ENCODE measurements at places on chromosomes 5 and 9.

DNA sequence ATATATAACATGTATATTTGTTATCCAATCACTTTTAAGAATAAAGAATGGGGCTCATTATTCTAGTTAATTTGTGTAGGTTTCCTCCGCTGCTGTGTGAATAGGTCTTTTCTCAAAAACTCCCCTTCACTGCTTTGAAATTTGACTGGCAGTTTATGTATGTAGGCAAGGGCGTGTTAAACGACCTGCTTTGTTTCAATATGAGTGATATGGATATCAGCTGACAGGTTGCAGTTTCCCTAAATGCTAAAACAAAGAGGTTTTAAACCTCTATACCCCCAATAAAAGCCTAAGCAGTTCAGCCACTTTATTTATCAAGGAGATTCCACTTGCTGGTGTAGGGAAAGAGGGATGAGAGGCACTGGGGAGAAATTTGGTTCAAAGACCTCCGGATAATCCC lies 159.6 kb downstream of the TMEM167A start:
- no peak for DNase-seq

DNA sequence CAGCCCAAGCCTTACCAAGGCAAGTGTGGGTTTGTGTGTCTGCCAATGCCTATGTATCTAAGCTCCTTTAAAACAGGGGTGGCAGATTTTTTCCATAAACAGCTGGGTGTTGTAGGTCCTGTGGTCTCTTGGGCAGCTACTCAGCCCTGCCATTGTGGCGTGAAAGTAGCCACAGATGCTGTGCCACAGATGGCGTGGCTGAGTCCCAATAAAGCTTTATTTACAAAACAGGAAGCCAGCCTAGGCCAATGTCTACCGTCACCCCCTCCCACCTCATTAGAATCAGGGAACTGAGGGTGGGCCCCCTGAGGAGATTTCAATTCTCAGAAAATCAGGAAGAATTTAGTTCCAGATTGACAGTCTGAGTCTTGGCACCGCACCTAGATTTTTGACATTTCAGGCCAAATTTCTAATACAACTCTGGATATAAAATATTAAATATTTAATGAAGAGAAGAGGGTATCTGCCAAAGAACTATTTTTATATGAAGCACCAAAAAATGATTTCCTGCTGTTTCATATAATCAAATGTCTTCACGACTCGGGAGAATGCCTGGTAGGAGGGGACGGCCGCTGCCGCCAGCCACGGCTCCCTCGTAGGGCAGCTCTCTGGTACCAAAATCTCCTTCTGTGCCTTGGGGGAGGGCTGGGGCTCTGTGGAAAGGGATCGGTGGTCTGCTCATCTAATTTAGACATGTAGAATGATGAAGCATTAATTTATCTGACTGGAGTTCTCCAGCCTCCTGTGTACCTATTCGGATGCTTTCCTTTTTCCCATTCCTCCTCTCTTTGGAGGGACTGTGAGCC lies 420.9 kb downstream of the IRX2 start:
- no peak for DNase-seq

GRCh38 chr9:16884373-16884772 lies 13.9 kb upstream of the BNC2 start:
- no peak for DNase-seq

DNA sequence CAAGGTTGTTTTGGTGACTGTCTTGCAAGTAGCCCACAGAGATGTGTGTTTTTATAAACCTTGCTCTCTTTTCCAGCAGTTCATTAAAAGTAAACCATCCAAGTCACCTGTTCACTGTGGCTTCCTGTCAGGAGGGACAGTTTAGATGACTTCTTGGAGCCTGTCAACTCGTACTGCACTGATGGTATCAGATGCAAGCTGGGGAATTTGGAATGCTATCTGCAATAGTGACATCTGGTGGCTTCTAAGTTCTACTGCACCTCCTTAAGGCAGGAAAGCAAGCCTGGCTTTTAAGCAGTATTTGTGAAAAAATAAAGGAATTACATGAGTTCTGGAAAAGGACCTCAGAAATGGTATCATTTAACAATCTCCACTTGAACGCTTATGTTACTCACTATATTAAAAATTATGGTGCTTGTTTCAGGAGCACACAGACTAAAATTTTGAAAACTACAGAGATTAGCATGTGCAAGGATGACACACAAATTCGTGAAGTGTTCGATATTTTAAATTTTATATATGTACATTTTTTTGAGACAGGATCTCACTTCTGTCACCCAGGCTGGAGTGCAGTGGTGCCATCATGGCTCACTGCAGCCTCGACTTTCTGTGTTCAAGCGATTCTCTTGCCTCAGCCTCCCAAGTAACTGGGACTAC lies 164.0 kb downstream of the TTC39B start:
- no peak for DNase-seq

DNA sequence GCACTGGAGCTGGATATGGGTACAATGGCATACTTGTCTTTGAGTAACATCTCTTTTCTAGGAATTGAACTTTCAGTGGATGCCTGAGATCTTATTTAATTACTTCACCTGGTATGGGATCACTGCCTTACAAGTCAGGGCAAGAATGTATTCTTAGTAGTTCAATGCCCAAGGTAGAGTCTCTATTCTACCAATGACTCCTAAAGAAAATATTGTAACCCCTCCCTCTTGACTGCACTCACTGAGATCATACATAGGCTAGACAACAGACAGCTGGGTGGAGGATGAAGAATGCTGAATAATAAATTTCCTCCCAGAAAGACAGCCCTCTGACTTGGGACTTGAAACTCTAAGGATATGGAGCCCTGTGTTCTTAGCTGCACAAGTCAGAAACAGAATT lies 1216.3 kb upstream of the ACO1 start:
- DNase-seq = no peak

DNA sequence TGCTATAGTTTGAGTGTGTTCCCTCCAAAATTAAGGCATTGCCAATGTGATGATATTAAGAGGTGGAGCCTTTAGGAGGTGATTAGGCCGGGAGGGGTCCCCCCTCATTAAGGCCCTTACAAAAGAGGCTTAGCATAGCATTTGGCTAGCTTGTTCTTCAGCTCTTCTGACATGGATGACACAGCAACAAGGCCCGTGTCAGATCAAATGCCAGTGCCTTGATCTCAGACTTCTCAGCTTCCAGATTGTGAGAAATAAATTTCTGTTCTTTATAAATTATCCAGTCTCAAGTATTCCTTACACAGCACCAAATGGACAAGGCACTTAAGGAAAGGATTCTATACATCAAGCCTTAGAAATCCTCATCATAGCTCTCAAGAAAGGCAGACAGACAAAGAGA lies 31.8 kb downstream of the SLC38A9 start:
- no peak for DNase-seq

DNA sequence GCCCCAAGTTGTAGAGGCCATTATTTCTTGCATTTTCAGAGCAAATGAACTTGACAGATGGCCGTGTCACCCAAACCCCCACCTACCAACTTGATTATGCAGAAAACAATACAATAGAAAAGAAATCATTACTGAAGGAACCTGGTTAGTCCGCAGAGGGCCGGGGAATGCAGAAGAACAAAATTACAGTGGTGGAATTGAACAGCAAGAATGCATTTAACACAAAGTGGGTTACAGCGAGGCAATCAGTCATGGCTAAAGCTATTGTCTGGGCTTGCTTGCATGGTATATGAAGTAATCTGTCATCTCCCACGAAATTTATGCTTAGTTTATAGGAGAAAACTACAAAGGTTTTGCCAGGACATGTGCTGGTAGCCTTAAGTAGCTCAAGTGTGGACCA lies 238.3 kb upstream of the IRX1 start:
- DNase-seq = no peak

DNA sequence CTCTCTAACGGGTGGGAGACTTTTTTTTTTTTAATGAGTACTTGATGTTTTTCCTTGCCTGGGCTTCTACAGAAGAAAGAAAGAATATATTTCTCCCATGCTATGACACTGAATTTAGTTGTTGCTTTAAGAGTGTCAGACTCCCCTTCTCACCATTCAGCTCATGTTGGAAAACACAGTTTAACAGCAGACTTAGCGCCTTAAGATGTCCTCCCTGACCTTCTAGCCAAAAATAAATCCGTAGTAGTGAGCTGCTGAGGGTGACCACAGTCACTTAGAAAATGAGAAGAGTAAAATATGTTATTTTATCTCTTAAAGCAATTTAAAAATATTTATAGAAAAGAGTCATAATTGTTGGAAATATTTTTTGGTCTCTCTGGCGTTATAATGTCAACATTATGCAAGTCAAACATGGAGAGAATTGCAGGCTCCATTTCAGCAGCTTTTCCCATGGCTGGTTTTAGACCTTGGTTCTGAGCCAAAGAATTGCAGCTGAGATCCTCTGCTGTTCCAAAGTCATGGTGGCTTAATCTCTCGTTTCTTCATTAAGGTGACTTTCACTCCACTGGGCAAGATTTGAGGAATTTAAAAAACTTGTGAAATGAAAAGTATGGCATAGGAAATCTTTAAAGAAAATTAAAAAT lies 143.5 kb downstream of the GHR start:
- no peak for DNase-seq

GRCh38 chr5:38757451-38758245 lies 88.2 kb upstream of the OSMR start:
- no peak for DNase-seq

DNA sequence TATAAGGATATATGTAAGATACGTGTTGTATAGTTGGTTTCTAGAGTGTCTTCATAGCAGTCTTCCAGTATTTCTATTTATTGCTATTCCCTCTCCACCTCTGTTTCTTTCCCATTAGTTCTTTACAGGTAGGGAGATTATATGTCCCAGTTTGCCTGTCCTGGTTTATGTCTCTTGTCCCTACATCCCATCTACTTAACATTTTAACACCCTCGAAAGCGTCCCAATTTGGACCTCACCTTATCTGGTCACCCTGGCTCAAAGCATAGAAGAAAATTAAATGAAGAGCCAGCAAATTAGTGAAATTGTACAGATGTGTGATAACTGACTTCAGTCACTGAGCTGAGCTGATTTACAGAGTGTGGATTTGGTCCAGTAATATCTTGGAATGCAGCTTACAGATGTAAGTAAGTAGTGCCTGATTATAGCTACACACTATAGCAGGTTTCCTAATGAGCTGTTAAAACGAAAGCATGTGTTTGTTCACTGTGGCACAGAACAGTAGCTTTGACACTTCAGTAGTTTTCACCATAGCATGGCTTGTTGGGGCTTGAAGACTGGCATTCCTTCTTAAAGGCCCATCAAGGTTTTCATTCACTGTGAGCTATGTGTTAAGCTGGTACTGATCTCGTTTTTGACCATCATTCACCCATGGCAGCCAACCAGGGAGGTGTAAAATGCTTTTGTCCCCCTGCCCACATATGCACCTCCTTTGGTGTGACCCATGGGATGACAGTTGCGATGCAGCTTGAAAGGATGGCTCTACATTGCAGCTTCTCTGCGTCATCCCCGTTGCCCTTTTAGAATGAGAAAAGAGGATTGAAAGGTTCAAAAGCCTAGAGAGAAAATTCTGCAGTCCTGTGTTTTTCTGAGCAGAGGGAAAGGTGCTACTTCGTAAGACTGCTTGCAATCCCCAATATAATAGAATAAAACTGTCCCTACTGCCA lies 192.1 kb upstream of the DMRT1 start:
- DNase-seq = no peak

DNA sequence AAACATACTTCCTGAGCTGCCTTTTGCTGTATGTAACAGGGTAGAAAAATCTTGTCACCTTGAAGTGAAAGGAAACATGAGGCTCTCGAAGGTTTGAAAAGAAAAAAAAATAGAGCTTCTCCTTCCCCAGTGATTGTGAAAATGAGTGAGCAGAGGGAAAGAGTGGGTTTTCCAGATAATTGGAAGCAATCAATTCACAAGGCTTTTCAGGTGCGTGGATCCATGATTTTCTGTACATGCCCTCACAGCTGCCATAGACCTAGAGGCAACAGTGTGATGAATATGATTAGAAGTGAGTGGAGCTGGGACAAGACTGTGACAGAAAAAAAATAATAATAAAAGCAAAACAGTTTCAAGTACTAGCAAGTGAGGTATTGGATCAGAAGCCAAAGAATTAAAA lies 1422.5 kb upstream of the CDH6 start:
- DNase-seq = no peak

DNA sequence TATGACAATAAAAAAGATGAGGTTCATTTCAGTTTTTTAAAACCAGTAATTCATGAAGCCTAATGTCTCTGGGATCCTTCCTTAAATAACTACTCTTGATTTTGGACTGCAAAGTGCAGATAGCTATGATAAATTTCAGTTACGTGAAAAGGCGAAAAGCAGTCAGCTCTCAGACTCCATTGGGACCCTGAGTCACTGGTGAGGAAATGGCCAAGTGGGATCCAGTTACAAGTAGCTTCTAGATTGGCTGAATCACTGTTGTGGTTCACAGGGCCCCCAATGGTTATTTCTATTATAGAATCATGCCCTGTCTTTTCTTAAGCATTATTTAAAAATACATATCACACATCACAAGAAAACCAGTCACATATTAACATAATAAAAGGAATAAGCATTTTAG lies 31.1 kb upstream of the PPP3R2 start:
- DNase-seq = no peak

DNA sequence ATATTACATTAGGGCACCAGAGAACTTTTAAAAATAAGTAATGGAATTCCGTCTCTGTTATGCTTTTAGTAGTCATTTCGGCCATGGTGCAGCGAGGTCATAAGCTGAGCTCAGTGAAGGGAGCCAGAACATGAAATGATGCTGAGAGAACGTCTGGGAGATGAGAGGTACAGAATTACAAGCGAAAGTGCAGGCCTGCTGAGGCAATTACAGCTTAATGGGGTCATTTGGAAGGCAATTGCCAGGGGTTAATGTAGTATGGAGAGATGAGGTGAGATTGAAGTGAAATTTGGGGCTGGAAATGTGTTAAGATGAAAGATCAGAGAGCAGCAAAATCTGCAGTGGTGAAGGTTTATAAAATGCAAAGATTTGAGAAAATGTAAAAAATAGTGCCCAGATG lies 96.5 kb downstream of the PBX3 start:
- no peak for DNase-seq

- DNase-seq = no peak
Observed at GRCh38 chr5:149956685-149957084, 3.9 kb upstream of the SLC26A2 start.

GRCh38 chr5:150166650-150167511 lies at the start of gene CDX1:
TSS of gene CDX1 (plus strand) at chr5:150166778. CDS start at chr5:150166877, 99 bp downstream.
- no peak for DNase-seq

DNA sequence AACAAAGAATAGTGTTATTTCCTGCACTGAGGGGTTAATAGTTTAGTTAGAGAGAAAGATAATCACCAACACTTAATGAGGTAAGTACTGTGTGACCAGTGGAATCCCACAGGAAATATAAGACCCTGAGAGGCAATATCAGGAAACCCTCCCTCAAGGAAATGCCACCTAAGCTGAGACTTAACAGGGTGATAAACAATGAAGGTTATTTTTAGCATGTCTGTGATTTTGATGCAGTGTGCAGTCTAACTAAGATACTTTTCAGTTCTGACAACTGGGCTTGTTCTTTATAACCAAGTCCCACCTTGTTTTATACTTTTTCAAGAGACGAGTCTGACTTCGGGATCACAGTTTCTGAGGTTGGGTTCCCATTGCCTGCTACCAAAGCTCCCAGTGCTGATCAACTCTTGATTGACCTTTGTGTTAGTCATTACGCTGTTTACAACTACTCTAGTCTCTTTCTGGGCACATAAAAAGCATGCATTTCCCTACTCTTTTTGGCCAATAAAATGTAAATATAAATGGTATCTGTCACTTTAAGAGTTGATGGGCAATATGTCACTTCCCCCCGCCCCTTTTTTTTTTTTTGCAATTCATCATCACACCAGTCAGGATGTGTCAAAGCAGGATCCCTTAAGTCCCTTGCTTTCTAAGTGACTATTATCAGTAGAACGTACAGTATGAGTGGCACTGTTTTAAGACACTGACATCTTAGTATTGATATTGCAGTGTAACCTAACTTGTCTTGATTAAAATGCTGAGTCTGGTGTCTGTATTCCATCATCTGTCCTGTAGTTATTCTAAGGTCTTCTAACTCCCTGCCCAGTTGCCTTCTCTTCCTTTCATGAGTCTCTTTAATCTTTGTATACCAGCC lies 31.4 kb downstream of the C6 start:
- DNase-seq = no peak

All from effector CD4-positive, alpha-beta T cell (primary cell).